ENCODE measurements at places on chromosomes 6 and 20.
A peak's percentile ranks its signal among the peaks of the same experiment; 100 is the strongest.

- DNase-seq = no peak
These were observed 80.0 kb upstream of the ARG1 start for GRCh38 chr6:131492932-131493573.

- no peak for DNase-seq
These were observed 17.5 kb upstream of the SDCBP2 start for GRCh38 chr20:1346315-1346969.

DNA sequence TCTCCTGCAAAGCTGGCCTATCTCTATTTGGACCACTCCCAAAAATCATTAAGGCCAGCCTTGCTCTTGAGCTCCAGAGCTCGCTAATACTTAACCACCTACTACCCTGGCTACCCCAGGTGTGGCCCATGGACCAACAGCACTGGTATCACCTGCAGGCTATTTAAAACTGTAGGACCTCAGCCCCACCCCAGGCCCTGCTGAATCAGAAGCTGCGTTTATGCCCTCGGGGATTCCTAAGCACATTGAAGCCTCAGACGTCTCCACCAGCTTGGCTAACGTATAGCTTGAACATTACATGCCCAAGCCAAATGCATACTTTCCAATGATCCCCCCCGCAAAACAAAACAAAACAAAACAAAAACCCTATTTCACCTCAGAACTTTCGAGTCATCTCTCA is 19.7 kb upstream of the SPAG4 start:
- no peak for DNase-seq

DNA sequence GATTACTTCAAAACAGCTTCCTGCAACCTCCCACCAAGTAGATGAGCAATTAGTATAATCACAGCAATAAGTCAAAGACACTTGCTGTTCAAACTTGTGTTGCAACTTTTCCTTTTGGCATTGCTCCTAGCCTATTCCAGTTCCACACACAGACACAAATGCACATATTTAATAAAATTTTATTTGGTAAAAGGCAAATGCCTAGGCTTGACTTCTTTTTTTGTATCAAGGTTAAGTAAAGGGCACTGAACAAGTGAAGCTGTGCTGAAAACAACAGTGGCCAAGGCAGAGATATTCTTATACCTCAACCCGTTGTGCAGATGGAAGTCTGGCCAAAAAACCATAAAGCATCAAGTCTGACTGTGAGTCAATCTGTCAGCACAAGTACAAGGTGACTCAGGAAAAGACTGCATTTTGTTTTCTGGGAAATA is 708.4 kb upstream of the CITED2 start:
- DNase-seq = no peak

- no peak for DNase-seq
These were observed 10.7 kb upstream of the MYLK2 start for GRCh38 chr20:31808481-31808880.

DNA sequence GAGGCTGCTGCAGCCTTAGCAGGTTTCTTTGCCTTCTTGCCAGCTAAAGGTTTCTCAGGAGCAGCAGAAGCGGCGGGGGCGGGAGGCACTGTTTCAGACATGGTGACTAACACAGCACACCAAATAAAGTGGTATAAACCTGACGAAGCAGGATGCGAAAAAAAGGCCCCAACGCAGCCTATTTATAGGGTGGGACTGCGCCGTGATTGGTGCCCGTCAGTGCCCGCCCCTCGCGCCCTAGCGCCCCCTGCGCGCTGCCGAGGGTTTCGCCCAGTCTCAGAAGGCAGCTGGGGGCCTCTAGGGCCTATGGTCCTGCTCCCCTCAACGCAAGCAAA is 55.0 kb downstream of the TRIM38 start:
- no peak for DNase-seq

DNA sequence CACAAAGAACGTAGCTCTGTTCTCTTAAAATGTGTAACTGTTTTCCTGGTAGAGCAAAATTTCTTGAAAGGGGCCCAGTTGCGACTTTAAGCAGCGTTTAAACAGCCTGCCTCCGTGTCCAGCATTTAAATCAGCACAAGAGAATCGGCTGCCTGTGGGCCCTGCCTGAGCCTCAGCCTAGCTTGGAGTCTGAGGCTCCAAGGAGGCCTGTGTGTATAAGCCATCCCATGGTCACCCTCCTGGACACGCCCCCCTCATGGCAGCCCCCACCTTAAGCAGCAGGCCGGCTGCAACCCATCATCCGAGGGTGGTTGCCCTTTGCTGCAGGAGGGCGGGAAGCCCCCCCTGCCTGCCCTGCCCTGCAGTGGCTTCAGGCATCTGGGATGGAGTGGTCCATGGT is 18.9 kb downstream of the SDCBP2 start:
- no peak for DNase-seq

DNA sequence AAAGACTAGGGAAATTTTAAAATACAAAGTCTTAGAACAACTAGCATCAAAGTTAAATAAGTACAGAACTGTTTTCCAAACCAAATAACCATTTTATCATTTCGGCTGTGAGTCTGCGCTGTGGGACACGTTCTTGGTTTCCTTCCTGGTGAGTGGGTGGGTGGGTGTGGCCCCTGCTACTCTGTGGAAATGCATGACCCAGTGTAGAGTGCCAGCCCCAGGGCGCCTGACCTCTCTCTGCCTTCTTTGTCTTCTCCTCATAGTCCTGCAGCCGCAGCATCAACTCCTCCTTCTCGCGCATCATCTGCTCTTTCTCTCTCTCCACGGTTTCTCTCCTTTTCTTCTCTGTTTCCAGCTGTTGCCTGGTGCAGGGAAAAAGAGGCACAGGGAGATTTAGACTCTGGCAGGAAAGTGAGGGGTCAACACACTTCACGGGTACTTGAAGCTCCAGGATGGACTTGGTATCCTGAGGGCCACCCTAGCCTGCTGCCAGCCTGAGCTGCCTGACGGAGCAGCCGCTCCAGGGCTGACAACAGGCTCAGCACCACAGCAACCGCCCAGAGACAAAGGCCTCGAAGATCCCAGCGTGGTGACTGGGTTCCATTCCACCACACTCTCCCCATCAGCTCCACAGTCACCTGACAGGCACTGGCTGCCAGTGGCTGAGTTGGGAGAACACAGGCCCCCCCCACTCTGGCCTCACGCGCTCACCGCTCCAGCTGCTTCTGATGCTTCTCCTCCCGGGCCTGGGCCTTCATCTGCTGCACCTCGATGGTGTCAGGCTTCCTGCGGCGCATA is 48.4 kb downstream of the EZR start:
- DNase-seq = no peak

DNA sequence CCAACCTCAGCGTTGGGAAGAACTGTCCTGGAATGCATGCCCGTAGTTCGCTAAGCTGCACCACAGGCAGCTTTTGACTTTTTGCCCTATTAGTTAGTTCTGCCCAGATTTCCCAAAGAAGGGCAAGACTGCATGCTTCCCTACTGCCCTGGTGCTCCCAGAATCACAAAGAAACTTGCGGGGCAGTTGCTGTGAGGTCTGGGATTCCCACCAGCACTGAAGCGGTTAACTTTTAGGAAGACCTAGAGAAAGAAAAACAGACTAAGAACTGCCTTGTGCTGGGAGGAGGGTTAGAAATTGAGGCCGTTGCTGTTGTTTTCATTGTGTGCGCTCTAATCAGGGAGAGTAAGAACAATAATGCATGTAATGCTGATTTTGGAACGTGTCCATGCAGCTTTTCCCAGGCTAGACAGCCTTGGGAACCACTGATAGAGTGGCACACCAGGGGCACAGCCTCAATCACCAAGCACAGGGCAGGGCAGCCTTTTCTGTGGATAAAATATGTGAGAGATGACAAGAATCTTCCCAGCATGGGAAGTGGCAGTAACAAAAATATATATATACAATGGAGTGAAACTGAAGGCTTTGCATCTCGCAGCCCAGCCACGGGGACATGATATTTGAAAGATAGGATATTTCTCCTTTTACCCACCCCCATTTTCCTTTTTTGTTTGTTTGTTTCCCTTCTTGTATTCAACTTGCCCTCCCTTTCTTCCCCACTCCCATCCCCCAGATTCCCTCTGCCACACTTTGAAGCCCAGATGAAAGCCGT is 137.7 kb upstream of the HEY2 start:
- no peak for DNase-seq

DNA sequence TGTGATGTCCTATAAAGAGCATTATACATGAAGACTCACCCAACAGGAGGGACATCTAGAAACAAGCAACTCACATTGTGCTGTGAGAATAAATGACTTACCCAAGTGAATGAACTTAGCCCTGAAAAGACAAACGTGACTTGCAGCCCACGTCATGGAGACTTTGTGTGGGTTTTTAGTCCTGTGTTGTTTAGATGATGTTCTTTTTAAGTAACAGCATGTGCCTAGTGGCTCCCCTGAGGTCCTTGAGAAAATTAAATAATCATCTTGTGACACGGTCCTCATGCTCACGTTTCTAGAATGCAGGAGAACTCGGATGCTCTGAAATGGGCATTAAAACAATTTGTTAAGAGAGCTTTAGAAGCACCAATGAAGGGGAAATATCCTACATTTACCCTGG is 165.1 kb downstream of the SASH1 start:
- no peak for DNase-seq

GRCh38 chr6:108869876-108870275 is 21.7 kb downstream of the ARMC2 start:
- no peak for DNase-seq

DNA sequence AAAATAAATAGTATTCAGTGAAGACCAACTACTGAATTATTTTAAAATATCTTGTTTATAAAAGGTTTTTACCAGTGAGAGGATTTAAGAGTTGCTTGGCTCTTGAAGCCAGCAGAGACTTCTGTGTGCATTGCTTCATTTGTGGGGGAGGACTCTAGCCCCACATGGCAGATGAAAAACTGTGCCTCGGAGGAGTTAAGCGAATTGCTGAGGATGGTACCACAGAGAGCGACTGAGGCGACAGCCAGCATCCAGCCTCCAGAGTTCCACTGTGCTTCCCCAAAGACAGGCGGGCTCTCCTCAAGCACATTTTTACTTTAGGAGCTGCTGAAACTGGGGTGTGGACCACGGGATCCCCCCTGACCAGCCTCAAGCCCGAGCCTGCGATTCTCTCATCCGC is 80.7 kb downstream of the THBS2 start:
- DNase-seq = no peak

DNA sequence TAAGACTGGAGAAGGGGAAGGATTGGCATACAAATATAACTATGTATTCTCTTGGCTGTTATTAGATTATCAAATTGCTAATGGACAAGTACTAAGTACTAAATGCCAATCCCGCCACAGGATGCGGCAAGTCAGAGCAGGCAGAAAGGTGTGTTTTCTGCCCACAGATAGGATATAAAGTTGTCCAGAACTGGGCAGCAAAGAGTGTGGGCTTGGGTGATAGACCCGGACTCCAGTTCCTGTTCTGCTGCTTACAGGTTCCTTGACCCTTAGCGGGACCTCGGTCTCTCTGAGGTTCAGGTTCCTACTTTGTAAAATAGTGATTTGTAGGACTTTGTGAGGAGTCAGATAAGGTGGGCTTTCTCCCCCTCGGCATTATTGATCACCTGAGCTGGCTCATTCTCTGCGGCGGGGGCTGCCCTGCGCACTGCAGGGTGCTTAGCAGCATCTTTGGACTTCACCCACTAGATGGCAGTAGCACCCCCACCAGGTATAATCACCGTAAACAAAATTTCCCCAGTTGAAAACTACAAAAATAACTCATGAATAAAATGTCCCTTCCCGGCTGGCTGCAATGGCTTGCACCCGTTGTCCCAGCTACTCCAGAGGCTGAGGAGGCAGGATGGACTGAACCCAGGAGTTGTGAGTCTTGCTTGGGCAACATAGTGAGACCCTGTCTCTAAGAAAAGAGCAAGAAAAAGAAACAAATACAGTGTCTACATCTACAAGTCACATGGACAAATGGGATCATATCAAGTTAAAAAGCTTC is 193.1 kb downstream of the DOK5 start:
- DNase-seq = peak; percentile 15

- DNase-seq = no peak
These were observed 179.6 kb upstream of the SPTLC3 start for GRCh38 chr20:12829170-12829569.

GRCh38 chr6:126947070-126947469 is 171.4 kb upstream of the RSPO3 start:
- no peak for DNase-seq

DNA sequence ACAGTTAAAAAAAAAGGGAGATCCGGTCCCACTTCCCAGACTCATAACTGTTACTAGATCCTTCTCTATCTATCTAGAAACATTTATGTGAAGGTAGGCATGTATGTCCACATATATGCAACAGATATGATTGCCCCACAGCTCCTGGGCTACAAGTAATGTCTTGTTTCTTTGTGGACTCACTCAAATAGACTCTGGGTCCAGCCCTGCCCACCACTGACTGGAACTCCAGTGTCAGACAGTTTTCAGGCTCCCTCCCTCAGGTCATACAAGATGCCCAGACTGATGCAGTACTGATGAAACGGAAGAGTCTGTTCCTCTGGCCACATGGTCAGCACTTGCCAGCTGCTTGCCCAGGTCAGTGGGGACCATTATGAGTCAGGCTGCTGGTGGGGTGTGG is 30.8 kb upstream of the IER3 start:
- no peak for DNase-seq
